ENCODE measurements at places on chromosomes 1 and 21.

GRCh38 chr1:151905070-151905442 is 4.3 kb downstream of the THEM4 start:
- DNase-seq, result peak; percentile 63

DNA sequence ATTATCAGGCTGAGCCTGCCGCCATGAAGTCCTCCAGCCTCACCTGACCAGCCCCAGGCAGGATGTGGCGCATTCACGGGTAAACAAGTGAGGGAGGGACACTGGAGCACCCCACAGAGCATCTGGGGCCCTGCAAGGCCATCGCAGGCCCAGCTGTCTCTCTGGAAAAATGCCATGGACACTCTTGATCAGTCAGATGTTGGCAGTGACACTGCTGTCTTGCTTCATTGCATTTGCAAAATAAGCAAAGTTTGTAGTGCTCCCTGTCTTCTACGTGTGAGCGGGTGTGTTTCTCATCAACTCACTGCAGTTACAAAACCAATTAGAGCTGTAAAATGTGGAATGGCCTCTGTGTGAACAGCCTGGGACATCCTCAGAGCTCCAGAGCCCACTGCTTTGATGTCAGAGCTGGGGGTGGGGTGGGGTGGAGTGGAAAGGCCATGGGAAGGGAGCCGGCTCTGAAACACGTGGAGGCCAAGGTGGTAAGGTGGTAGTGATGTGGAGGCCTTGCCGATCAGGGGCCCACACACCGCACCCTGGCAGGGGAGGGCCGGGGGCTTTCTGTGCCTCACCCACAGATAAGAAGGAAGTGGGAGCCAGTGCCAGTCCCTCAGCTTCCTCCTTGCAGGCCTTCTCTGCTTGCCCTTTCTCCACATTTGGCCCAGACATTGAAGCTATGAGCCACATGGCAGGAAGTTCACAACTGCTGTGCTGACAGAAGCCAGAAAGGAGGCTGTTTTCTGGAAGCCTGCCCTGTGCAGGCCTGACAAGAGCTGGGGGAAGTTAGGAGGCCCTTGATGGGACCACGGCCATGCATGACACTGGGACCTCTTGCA is 254.9 kb downstream of the RHOU start:
- no peak for DNase-seq

DNA sequence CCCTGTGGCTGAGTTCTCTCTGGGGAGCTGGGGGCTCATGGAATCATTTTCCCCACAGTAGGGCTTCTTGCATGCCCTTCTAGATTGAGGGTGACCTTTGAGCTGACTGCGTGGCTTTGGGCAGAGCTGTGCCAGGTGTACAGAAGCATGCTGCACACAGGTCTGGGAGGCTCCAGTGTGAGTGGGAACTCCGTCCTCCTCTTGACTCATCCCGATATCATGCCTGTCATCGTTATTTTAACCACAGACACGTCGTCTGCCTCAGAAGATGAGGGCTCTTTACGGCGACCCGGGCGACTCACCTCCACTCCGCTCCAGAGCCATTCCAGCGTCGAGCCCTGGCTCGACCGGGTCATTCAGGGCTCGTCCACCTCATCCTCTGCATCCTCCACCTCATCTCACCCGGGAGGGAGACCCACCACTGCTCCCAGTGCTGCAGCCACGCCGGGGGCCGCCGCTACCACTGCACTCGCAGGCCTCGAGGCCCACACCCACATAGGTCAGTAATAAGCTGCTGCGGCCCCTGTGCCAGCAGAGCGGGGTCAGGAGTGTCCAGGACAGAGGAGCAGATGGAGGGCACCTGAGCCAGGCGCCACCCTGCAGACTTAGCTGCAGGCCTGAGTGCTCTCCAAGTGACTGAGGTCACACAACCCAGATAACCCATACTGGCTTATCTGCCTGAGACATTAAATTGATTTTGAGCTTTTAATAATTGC is 39.8 kb downstream of the DIP2A start:
- DNase-seq, result no peak

DNA sequence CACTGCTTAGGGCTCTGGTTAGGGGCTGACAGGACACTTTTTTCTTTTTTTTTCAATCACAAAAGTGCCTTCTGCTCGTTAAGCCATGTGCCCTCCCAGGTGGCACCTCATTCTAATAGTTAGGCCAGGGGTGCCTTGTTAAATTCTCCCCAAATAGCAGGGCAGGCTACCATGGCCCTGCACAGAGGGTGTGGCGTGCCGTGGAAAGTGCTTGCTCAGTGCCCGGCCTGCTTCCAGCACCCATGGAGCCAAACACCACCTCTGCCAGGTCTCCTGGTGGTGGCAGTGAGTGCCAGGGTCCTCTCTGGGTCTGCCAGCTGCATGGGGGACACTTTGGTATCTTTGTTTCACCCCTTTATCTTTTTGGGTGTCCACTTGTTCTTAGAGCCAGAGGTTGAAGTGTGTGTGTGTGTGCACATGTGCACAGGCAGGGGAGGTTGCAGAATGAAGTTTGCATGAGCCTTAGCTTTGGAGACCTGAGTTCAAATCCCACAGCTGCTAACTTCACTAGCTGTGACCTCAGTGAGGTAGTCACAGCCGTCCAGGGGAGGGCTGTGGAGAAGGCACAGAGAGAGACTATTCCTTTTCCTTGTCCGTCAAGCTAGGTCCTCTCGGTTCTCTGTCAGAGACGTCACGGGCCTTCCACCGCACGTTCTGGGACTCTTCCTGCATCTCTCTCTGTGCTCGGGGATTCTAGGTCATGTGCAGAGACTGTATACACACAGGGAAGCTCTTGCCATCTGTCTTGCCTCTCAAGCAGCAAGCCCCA is 39.9 kb upstream of the CSF3R start:
- no peak for DNase-seq

DNA sequence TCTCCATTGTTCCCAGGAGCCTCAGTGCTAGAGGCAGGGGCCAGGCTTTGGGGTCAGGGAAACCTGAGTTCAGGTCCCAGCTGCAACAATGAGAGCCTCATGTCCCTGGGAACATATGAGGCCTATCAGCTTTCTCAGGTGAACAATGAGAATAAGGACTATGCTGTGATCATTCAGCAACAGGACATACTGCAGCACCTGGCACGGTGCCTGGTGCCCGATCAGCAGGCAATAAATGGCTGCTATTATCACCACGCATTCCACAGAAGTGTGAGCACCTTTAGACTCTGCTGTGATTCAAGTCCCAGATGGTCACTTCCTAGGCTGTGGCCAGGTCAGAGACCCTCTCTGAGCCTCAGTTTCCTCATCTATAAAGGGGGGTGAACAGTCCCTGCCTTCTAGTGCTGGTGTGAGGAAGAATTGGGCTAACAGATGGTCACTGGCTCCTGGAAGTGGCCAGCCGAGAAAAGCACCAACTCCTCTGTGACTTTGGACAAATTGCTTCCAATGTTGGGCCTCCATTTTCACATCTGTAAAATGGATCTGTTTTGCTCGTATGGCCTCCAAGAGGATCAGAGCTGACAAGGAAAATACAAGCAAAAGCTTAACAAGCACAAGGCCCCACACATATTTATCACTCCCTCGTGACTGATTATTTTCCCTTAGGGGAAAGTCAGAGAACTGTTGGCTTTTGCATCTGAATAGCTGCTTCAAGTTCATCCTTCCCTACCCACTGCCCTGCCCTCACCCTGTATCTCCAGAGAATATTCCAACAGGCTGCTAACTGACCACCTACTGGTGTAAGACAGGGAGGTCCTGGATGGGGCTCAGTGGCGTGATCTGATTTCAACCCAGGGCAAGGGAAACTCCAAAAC is 1.1 kb downstream of the SLC5A9 start:
- DNase-seq, result no peak

DNA sequence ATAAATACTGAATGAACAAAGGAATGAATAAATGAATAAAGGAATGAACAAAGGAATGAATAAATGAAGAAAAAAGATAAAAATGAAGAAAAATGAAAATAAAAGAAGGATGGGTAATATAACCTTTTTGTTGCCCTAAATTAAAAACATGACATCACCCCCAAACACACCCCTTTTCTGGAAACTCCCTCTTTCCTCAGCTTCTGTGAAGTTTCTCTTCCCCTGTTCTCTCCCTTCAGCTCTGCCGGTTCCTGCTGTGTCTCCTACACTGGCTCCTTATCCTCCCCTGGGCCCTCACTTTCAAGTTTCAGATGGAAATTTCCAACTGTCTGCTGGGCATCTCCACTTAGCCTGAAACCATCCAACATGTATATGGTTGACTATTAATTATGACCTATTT is 37.9 kb downstream of the RAB3B start:
- no peak for DNase-seq

GRCh38 chr1:70115315-70115714 is 90.1 kb downstream of the LRRC40 start:
- no peak for DNase-seq

DNA sequence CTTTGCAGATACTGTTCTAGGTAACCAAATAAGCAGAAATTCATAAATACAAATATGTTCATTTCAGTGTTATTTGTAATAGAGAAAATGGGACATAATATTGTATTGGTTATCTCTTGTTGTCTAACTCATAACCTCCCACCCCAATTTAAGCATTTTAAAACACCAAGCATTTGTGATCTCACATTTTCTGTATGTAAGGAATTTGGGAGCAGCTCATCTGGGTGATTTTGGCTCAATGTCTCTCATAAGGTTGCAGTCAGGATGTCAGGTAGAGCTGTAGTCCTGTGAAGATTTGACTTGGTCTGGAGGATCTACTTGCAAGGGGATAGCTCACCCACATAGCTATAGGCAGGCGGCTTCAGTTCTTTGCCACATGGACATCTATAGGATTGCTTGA is 29.5 kb downstream of the CEP350 start:
- no peak for DNase-seq

- DNase-seq, result no peak
Measured at GRCh38 chr1:192435704-192436103, 118.9 kb downstream of the RGS21 start.

GRCh38 chr1:68831281-68831680 is 334.4 kb upstream of the DEPDC1 start:
- DNase-seq, result no peak

DNA sequence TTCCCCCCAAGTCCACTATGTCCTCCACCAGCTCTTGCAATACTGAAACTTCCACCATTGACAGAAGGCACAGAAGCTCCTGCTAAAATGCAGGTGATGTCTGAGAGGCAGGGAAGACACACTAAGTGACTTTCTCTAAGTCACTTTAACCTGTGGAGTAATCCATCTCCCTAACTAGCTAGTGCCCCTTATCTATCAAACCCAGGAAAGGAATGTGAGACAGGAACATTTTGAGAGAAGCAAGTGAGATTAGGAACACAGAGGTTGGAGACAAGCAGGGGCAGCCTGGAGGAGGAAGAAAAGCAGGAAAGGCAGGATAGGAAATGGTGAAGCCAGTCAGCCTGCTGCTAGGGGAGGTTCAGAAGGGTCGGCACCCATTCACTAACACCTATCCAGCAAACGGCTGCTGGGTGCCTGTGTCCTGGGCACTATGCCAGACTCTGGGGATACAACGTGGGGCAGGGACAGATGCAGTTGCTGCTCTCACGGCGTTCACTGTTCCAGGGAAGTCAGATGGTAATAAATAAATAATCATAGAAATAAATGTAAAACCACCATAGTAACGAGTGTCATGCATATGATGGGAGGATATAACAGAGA is 7.0 kb downstream of the GPA33 start:
- DNase-seq, result no peak

DNA sequence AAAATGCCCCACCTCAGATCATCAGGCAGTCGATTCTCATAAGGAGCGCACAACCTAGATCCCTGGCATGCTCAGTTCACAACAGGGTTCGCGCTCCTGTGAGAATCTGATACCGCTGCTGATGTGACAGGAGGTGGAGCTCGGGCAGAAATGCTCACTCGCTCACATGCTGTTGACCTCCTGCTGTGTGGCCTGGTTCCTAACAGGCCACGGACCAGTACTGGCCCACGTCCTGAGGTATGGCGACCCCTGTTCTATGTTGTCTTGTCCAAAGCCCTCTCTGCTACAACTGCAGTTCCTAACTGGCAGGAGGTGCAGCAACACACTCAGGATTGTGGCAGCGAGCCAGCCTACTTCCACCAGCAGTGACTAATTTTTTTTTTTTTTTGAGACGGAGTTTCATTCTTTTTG is 70.6 kb downstream of the CLSTN1 start:
- DNase-seq, result no peak

DNA sequence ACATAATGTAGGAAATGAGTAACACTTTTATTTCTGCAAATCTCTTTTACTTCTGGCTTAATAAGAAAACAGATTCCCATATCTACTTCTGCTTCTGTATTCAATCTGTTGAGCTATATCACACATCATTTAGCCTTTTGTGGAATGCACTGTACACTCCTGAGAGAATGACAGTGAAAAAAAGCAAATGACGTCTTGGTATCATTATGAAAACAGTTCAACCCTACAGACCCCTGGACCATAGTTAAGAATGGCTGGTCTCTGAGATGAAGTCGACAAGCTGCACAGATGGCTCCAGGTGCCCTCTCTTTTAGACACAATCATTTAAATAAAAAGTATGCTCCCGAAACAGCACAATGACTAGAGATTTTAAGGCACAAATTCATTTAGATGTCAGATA is 247.0 kb downstream of the RERE start:
- DNase-seq, result no peak

- DNase-seq, result no peak
Measured at GRCh38 chr1:200367841-200368534, 41.8 kb downstream of the ZNF281 start.

DNA sequence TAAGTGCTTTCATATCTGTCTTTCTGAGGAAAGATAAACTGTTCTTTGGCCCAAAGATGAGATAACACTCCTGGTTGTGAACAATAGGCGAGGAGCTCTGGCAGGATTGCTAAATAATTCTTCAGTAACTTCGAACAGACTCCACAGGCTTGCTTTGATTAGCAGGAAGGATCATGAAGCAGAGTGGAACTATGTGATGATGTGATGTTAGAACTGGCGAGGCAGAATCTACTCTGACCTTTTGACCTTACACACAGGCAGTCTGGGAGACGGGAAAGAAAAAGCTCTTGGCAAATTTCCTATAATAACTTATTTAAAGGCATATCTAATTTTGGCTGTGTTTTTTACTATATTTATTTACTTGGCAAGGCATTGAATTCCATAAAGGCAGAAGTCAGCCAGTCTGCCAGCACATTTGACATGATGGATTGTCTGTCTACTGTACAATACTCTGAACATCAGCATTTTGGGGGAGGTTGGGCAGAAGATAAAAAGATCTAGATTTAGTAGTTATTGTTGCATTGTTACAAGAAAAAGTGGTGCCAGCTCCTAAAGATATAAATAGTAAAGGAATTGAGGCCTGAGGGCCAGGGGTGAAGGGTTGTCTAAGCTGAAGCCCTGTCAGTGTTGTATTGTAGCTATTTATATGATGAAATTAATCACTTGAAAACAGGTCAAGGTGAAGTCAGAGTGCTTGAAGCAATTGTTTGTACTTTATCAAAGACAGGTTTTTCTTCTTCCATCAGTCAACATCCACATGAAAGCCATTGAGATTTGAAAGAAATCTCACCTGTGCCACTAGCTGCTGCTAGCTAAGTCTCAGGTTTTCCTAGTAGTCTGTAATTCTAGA is 708.8 kb downstream of the LTN1 start:
- DNase-seq, result no peak

- DNase-seq, result no peak
Measured at GRCh38 chr1:66831529-66832239, 30.6 kb upstream of the INSL5 start.

Measured in activated gamma-delta T cell treated with Interleukin-2 at 50 U/mL for 16 hours (primary cell).